Hematopoietic multipotent progenitor cell treated with erythropoietin and hydrocortisone succinate and interleukin-3 and kit ligand, for 6 days (in vitro differentiated cells): ENCODE measurements at places on chromosomes 1 and 21.

GRCh38 chr1:31981456-31981839, 32.2 kb upstream of the KHDRBS1 start:
- DNase-seq = no peak

- DNase-seq = no peak
These were observed 4.2 kb downstream of the ELAPOR1 start for GRCh38 chr1:109118089-109118488.

DNA sequence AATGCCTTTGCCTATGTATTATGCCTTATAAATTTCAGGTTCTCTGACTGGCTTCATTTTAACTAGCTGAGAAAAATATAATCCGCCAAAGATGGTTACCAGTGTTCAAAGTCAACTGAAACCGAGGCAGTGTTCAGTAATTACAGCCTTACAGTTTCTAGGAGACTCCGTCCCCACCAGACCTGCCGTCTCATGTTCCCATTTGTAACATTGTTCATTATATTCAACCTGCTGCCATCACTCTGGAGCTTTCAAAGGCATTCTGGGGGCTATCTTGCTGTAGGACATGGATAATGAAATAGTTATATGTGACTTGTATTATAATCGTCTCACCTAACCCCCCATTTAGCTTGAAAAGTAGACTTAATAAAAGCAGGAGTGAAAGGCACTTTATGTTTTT, 302.5 kb downstream of the RWDD3 start:
- DNase-seq = no peak

- peak; percentile 32 for DNase-seq
These were observed 71.6 kb downstream of the CD2 start for GRCh38 chr1:116825720-116826438.

GRCh38 chr1:56477164-56478111, 101.9 kb downstream of the PLPP3 start:
- DNase-seq = no peak
